ENCODE measurements at places on chromosomes 11 and 22.
A peak's percentile ranks its signal among the peaks of the same experiment; 100 is the strongest.

DNA sequence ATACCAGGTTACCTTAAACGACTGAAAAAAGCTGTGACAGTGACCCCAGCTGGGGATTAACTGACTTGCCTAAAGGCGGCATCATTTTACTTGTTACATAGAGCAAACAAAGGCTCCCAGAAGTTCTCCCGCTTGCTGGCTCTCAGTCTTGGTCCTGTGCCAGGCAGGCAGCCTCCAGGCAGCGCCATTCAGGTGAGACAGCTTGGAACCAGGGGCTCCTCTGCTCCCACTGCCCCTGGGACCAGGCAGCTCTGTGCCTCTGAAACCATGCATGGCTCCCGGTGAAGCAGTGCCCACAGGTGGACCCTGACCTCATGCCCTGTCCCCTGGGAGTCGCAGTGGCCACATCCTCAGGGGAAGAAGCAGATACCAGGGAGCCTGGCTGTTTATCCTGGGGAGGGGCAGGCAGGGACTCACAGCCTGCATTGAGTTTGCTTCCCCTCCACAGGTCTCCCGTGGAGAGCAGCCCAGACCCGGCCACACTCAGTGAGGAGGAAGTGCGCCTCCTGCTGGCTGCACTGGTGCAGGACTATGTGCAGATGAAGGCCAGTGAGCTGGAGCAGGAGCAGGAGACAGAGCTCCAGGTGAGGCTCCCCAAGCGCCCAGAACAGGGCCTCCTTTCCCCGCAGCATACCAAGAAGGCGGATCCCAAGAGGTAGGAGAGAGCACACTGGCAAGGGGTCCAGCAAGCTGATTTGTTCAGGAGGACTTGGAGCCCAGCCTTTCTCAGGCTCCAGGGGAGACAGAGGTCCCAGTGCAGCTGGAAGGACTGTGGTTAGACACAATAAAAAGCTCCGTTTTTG, 15.6 kb upstream of the CYP2R1 start:
- DNase-seq: peak; percentile 77

GRCh38 chr11:12853652-12854296, 155.3 kb upstream of the RASSF10 start:
- DNase-seq: no peak

DNA sequence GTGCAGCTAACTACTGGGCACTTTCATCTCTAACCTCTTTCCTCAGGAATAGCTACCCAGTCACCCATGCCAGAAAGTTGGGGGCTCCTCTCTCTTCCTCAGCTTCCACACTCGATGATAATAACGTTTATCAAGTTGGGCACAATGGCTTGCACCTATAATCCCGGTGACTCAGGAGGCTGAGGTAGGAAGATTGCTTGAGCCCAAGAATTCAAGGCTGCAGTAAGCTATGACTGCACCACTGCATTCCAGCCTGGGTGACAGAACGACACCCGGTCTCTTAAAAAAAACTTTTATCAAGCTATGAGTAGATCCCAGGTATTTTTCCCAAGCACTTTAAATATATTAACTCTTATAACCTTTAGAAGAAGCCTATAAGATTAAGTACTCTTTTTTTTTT, 2.0 kb downstream of the SF3A1 start:
- DNase-seq: no peak

DNA sequence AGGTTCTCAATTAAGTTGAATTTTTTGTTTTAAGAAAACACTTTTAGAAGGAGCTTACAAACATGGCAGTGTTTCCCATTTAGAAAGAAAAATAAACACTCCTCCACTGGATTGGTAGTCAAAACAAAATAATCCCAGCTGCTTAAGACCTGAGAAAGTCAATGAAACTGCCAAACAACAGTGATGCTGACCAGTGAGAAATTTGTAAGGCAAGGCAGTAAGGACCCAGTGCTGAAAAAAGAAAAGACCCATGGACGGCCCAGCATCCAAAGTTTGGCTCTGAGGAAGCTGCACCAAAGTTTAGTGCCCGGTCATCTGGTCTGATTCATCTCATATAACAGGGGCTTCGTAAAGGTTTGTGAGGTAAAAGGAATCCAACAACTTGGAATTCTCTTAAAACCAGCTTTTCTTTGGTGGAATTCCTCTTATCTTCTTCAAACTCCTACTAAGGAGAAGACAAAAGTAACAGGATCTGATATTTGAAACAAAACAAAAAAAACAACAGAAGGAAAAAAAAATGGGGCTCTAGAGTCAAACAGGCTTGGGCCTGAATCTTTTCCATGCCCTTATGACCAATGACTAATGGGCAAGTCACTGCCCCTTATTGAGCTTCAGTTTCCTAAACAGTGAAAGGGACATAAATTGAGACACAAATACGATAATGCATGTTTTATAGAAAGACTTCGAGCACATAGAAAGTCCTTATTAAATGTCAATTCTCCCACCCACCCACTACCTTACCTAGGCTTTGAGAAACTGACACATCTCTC, 383.0 kb upstream of the NARS2 start:
- no peak for DNase-seq

GRCh38 chr11:76228875-76229149, 22.5 kb upstream of the WNT11 start:
- no peak for DNase-seq

GRCh38 chr11:32561835-32562234, 21.8 kb upstream of the EIF3M start:
- no peak for DNase-seq

- no peak for DNase-seq
Observed at GRCh38 chr11:7571640-7572000, 57.8 kb downstream of the PPFIBP2 start.

GRCh38 chr11:15873501-15873900, 482.8 kb downstream of the SOX6 start:
- DNase-seq: no peak

DNA sequence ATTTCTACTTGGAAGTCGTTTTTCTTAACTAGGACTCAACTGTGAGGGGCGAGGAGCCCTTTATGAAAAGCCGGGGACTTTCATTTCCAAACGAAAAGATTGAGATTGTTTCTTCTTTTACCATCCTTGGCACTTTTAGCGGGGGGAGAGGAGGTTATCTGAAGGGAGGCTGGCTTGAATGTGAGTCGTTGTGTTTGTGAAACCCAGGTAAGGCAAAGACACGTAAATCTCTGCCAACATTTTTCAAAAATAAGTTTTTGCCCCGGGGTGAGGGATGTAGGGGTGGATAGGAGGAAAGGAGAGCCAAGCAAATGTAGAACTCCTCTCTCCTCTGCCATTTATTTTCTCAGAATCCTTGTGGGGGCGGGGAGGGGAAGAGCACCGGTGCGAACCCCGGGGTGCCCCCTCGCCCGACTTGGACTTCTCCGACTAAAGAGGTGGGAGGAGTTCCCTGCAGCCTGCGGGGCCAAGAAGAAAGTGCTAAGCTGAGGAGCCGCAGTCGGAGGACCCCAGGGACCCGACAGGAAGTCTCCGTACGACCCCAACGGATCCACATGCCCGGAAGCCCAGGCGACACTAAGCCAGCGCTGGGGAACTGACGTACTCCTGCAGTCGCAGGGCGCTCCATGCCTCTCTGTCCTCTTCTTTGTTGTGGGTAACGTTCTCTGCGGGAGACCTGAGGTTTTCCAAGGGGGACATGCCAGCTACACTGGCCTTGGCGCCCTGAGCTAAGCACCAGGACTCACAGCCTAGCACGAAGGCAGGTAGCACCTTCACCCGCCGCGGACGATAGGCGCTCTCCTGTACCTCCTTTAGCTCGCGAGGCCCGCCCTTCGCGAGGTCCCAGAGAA, 2.4 kb upstream of the WT1 start:
- no peak for DNase-seq

DNA sequence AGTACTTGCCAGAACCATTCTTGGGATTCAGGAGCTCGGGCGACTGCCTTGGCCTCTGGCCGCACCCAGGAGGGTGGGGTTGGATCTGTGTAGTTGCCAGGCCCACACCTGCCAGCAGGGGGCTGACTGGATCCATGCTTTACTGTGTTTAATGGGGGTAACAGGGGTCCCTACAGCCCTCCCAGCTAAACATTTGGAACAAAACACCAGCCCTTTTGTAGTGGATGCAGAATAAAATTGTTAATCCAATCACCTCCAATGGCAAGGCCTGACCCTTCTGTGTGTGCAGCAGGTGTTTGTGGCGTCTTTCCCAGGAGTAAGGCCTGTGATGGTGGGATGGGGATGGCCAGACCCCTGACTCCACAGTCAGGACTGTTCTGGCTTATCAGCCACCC, 22.5 kb downstream of the SUN2 start:
- DNase-seq: no peak

GRCh38 chr11:60927600-60927999, 3.3 kb downstream of the TMEM132A start:
- no peak for DNase-seq

GRCh38 chr11:4190098-4190497, 95.5 kb downstream of the RRM1 start:
- no peak for DNase-seq

GRCh38 chr11:59222464-59223060, 9.8 kb upstream of the MPEG1 start:
- DNase-seq: no peak

- no peak for DNase-seq
Observed at GRCh38 chr11:118283756-118284350, 19.8 kb upstream of the MPZL2 start.

DNA sequence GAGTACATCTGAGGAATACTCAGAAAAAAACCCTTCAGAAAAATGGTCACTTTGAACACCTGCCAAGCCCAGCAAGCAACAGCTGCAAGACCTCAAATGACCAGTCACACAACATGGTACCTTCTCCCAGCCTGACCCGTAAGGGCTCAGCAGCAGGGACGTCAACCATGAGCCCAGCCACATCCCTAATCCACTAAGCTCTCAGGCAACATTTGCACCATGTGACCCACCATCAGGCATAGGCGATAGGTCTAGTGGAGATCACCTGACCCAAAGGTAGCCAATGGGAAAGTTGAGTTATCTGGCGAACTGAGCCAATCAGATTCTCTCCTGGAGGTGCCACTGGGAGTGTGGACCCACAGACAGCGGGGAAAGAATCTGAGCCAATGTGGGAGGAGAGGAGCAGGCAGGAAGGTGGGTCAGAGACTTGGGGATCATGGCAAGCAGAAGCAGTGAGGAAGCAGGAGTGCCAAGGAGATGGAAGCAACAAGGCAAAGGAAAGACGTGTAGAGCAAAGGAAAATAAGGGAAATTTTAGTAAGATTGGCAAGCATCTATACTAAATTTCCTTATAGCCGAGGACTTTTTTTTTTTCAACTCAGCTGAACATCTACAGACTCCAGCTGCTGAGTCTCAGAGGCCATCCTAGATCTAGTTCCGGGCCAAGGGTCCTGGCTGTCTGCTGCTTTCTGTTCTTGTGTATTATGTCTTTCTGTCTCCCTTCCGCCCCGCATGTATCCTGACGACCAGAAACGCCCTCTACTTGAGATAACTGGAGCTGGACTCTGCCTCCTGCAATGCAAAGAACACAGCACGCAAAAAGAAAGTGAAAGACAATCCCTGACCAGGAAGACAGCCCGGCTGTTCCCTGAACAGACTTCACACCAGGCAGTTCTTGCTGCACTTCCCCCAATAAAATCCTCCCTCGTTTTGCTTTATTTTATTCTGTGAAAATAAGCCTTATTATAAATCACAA, 11.0 kb upstream of the PLAAT2 start:
- DNase-seq: no peak

- DNase-seq: no peak
Observed at GRCh38 chr11:2328656-2329354, 27.0 kb downstream of the TSPAN32 start.

DNA sequence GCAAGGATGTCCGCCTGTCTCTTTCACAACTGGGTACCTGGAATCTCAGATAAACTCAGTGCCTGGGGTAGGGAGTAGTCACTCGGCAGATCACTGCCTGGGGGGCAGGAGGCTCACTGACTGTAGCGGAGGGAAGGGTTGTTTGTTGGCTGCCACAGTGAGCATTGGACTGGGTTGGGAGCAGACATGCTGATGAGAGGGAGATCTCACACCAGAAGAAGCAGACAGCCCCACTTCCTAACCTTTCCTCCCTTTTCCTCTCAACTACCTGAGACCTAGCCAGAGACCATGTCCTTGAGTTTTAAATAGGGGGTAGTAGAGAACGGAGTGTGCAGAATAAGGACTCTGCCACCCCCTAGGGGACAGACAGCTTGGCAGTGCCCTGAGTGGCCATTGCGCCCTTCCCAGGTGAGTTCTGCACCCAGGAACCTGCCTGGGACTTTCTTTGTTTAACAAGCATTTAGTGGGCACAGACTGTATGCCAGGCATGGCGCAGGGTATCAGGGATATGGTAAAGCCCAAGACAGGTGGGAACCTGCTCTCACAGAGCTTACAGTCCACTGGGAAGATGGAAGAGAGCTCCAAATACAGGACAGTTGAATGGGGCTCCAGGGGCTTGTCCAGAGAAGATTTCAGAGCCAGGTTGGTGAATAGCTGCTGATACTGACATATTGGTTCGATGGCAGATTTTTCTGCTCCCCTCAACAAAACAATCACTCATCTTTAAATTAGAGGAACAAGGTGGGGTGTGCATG, 115.7 kb upstream of the NNMT start:
- DNase-seq: no peak

DNA sequence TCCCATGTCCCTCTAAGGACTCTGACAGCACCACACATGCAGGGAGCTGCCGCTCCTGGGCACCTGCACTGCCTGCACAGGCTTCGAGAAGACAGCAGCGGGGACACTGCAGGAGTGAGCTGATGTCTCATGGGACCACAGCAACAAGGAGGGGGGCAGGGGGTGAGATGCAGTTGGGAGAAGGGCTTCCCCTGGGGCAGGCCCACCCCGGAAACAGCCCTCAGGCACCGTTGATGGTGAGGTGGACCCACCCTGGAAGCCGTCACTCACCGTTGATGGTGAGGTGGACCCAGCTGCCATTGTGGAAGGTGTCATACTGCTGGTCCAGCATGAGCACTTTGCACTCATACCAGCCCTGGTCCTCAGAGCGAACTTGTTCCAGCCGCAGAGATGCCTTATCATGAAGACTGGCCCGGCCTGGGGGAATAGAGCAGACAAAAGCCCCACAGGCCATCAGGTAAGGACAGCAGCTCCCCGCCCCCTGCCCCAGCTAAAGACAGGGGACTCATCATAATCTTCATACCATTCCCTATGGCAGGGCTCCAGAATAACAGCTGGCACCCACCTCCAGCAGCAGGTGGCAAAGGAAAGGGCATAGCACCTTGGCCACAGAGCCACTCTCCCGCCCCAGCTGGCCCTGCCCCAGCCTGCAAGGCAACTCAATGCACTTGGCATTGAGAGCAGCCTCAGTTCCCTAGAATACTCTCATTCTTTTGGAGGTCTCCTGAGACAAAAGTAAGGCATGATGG, 12.6 kb downstream of the IGSF9B start:
- DNase-seq: no peak

DNA sequence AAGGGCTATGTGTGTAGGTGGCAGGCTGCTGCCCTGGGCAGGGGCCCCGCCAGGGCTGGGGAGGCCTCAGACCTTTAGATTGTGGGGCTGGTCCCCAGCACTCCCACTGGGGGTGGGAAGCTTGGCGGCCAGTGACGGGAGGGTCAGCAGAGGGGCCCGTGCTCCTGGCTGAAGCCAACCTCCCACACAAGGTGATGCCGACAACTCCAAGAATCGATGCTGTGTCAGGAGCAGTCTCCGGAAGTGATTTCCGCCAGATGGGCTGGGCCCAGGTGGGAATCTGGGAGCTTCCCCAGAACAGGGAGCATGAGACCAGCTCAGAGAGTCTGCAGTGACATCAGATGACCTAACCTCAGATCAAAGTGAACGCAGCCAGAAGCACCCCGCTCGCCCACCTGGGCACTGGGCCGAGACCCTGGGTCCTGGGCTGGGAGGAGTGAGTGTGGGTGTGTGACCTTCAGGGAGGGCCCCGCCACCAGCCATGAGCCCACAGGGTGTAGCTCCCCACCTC, 7.7 kb downstream of the TRPM5 start:
- DNase-seq: no peak

Data from stimulated activated CD8-positive, alpha-beta memory T cell treated with anti-CD3 and anti-CD28 coated beads, Interleukin-7, amount 100 ng/mL, for 1 hour (primary cell).